Activated CD4-positive, alpha-beta memory T cell treated with anti-CD3 and anti-CD28 coated beads, Interleukin-2, amount 10 ng/mL, durations not matched to agents 7 days and 5 days (primary cell): ENCODE measurements at places on chromosomes 6 and 20.

GRCh38 chr6:106913676-106914280 is 60.8 kb downstream of the CD24 start:
- DNase-seq: no peak

DNA sequence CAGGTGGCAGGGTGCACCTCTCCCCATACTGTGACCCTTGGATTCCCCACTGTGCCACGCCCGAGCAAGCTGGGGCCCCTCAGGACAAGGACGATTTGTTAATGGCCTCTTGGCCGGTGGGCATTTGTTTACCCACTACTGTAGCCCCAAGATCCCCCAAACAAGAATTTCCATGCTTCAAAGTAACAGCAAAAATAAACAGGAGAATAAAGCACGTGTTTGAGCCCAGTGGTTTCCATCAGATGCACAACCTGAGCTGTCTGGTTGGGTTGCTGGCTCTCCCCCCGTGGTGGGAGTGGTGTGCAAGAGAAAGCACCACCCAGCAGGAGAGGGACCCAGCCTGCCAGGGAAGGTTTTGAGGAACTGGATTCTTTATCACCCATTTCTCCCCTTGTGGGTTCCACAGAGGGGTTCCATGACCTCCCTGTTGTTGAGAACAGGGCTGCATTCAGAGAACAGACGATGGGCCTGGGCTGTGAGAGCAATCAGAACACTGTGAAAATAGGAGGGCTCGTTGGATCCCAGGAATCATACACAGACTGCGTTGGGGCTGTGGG is 4.8 kb downstream of the CD93 start:
- DNase-seq: no peak

DNA sequence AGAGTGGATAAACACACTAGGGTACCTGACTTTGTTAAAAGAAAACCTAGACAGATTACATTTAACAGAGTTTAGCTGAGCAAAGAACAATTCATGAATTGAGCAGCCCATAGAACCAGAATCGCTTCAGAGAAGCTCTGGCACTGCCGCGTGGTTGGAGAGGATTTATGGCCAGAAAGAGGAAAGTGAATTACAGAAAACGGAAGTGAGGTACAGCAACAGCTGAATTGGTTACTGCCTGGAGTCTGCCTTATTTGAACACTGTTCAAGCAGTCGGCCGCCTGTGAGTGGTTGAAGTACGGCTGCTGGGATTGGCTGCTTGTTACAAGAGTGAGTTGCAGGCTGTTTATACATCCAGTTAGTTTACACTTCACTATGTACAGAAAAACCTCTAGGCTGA is 253.8 kb upstream of the CDYL start:
- no peak for DNase-seq

DNA sequence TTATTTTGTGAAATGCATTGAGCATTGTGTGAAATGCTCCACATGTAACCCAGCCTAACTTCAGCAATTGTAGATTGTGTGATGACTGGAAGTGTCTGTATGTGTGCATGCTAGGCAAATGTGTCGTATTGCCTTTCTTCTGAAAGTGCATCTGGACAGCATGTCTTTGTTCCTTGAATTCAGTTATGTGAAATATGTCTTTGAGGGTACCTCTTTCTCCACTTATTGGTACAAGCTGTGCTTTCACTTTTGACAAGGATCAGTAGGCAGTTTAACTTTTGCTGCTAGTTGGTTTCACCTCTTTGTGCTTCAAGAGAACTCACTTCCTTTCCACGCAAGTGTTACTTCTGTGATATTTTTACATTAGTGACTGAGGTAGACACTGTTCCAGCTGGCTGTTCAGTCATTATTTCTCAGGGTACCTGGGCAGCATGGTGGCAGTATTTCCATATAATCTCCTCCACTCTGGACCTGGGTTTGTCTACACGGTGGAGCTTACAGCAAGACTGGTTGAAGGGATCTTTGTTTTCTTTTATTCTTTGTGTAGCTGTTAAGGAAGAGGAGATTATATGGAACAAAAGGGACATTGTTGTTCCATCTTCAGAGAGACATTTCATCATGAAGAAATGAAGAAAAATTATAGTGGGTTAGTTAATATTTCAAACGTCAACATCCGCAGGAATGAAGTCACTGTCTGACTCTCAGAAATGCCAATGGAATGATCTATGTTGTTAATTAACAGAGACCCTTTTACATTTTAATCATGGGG is 175.4 kb downstream of the UTRN start:
- DNase-seq: no peak

GRCh38 chr20:21511485-21511849 is 2.4 kb downstream of the NKX2-2 start:
- no peak for DNase-seq

DNA sequence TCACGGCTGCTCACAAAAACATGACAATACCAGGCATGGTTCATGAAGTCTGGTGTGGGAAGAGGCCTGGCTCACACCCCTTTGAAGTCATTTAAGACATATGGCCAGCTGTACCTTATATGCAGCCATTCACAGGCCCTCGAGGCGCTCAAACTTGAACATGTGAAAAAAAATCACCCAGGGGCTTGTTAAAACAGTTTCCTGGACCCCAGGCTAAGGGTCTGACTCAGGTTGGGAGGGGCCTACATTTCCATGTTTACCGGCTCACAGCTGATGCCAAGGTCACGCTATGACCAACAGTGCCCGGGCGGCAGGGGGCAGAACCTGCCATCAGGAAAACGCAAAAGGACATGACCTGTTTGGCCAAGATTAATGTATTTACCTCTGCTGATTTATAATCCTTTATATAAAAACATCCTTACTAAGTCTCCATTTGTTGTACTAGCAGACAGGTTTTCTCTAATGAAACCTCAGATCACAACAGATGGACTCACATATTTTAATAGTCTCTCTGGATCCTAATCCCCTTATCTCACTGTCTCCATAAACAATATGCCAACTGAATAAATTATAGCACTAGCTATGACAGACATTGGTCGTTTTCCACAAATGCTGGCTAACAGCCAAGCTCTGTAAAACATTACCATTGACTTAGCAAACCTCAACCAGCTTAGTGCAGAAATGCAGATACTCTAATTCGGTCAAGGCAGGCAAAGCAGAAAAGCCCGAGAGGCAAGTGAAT is 19.9 kb downstream of the EZR start:
- DNase-seq: no peak

DNA sequence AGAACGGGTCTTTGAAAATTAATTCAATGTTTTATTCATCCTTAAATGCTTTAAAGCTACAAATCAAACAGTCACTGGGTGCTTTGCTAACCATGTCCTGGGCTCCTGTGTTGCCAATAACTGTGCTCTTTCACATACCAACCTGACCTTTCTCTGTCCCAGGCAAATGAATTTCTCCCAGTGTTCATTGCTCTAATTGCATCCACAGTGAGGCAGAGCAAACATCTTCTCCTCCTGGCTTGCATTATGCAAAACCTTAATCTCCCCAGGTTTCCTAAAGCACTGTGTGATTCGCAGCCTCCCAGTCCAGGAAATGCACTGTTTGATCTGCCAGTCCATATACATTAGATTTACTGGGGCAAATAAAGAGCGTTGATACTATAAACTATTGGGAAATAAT is 219.0 kb downstream of the PREX1 start:
- DNase-seq: no peak

GRCh38 chr6:158698931-158699330 is 49.1 kb downstream of the SYTL3 start:
- DNase-seq: no peak
